ENCODE measurements at places on chromosomes 3 and 15.

DNA sequence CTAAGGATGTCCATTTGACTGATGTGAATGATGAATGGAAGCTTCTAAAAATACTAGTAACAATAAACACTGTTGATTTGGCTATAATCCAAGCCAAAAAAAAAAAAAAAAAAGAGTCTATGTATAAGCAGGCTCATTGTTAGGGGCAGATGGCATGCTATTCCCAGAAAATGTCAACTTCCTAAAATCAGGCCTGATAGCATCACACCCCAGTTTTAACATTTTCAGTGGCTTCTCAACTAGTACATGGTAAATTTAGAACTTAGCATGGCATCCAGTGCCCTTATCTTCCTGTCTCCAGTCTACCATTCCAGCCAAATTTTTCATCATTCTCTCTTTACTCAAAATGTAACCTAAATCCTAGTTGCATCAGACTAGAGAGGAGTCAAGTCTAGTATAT, 288.2 kb upstream of the ZNF385D start:
- DNase-seq: no peak

- no peak for DNase-seq
Measured at GRCh38 chr15:81265256-81265943, 58.5 kb downstream of the STARD5 start.

DNA sequence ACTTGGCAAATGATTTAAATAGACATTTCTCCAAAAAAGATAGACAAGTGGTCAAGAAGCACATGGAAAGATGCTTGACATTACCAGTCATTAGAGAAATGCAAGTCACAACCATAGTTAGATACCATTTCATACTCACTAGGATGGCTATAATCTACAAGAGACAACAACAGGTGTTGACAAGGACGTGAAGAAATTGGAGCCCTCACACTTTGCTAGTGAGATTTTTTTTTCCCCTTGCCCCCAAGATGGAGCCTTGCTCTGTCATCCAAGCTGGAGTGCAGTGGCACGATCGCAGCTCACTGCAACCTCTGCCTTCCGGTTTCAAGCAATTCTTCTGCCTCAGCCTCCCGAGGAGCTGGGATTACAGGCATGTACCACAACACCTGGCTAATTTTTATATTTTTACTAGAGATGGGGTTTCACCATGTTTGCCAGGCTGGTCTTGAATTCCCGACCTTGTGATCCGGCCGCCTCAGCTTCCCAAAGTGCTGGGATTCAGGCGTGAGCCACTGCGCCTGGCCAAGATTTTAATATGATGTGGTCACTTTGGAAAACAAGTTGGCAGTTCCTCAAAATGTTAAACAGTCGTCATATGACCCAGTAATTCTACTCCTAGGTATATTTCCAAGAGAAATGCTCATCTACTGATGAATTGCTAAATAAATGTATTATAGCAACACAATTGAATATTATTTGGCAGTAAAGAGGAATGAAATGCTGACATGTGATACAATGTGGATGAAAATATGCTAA, 103.3 kb downstream of the ATG7 start:
- DNase-seq: no peak

GRCh38 chr15:79091204-79091867, 756 bp upstream of the RASGRF1 start:
- peak; percentile 15 for DNase-seq

GRCh38 chr15:45948181-45948621, 313.4 kb downstream of the SQOR start:
- no peak for DNase-seq

DNA sequence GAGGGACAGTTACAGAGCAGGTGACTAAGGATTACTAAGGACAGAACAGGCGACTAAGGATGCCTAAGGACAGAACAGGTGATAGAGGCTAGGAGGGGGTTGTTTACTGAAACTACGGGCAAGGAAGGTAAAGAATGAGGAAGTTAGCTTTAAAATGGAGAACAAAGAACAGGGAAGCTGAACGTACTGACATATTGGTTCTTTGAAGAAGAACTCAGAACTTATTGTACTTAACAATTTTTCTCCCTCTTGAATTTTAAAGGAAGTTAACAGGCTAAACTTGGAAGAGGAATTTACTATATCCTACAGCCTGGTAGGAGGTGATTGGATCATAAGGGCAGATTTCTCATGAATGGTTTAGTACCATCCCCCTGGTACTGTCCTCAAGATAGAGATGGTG, 290.2 kb downstream of the SHQ1 start:
- no peak for DNase-seq

DNA sequence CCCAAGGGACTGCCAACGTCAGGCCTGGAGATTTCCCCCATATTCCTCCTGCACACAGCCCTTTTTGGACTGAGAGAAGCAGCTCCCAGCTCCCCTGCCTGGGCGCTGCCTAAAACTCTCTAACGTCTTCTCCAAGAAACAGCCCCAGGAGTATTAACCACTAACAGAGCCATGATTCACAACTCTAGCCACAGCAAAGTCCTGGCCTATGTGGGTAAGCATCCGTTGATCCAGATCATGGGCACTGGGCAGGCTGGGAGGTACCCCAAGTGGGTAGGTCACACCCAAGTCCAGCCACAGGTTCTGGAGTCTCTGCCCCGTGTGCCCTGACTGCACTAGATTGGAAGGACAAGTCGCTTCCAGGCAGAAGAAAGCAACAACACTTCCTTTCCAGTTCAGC, 31.9 kb downstream of the NBEAL2 start:
- no peak for DNase-seq

DNA sequence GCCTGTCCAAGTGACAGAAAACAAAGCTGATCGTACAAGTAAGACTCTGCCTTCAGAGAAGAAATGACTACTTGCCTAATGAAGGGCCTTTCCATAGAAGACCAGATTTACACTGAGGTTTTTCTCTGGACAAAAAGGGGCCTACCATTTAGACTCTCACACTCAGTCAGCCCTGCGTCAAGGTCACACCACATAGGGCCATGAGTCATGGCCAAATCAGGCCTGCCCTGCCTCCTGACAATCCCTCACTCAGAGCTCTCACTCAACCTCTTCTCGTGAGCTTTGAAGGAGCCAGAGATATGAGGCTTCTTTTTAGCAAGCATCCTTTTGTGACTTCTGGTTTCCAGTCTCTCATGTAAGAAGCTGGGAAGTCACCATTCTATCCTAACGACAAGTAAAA, 68.1 kb upstream of the NMNAT3 start:
- peak; percentile 13 for DNase-seq

- DNase-seq: peak; percentile 82
Measured at GRCh38 chr3:156681002-156681401, 6.6 kb downstream of the TIPARP start.

DNA sequence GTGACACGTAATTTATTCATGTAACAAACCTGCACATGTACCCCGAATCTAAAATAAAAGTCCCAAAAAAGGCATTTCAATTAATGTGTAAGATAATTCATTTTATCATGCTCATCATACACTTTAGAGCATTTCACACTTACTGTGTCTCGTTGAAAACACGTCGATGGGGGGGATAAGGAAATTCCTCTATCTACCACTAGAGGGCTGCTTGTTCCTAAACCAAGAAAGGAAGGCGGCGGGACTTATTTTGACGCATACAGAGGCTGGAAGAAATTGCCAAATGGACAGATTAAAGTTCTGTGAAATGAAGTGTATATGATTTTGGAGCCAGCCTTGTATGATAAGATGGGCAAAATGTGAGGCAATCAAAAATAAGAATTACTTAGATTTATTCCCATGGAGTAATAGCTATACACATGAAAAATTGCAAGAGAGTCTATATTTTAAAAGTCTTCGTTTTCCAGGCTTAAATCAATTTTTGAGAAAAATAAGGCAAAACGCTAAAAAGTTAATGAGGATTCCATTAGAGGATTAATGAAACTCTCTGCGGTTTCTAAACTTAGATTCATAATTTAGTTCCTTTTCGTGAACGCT, 346.8 kb downstream of the CNTN3 start:
- DNase-seq: peak; percentile 54

DNA sequence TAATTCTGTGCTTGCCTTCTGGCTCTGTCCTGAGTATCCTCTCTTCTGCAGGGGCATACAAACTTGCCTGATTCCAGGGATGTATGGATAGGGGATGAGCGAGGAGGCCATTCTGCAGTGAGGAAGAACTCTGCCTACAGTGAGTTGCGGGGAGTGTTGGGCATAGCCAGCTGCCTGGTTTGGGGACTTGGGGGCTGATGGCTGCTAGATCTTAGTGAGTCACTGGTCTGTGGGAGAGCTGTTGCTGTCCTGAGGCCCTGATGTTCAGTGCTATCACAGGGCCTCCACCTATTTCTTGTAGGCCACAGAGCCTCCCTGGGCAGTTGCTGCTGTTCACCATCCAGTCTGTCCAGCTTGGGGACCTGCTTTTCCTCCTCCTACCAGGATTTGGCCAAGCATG, 20.3 kb downstream of the CDAN1 start:
- DNase-seq: peak; percentile 14

DNA sequence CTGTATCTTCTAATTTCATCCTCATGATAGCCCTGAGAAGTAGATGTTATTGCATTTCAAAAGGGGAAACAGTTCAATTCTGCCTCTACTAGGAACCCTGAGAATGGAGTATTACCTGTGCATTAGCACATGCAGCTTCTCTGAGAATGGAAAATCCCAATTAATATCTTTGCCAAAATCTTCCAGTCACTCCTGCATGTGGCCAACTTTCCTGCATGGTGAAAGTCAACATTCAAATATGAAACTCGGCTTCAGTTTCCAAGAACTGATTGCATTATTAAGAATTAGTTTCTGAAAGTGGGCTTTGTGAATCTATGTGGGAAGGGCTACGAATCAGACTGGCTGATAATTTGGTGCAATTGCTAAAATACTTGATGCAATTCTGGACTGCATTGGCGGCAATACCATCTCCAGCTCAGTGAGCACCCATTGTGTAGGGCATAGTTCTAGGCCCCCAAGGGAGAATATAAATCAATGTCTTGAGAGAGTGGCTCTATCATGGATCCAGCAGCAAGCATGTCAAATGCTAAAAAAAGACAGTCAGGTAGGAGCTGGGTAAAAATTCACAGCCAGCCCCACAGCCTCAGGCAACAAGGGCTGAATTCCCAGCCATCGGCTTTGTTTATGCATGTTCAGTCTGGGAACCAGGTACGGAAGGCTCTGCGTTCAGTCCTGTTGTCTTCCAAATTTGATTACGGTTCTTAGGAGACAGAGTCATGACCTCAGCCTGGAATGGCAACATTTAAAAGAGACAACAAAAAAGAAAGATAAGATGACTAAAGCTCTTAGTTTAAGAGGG, 18.8 kb upstream of the BCL6 start:
- no peak for DNase-seq

DNA sequence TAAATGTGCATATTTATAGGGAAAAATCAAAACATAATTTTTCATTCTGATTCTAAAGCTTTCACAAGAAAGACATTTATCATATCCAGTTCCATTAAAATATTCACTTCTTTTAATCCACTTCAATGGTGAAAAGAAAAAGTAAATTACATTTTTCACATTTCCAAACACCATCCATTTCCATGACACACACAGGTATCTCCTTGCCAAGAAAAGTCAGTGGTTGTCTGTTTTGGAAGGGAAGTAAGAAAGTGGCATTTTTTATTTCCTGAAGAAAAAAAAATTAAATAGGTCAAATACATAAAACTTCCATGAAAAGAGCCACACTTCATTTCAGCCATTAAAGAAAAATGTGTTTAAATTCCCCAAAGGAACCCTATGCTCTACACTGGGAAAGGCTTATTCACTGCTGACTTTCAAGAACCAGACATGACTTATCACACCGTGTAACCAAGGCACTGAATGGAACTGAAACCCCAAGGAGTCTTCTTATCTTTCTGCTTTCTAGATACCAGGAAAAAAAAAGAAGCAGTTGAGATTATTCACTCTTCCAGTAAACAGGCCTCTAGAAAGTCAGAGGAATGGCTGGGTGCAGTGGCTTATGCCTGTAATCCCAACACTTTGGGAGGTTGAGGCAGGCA, 44.5 kb downstream of the OSBPL10 start:
- DNase-seq: no peak

GRCh38 chr3:38453913-38454177, 155 bp downstream of the ACVR2B start:
- DNase-seq: no peak

- peak; percentile 82 for DNase-seq
Measured at GRCh38 chr3:171108066-171108465, 81.5 kb upstream of the SLC2A2 start.

- DNase-seq: no peak
Measured at GRCh38 chr3:61141227-61141626, 110.0 kb downstream of the FHIT start.

- no peak for DNase-seq
Measured at GRCh38 chr3:126397610-126398422, 3.1 kb downstream of the CFAP100 start.

DNA sequence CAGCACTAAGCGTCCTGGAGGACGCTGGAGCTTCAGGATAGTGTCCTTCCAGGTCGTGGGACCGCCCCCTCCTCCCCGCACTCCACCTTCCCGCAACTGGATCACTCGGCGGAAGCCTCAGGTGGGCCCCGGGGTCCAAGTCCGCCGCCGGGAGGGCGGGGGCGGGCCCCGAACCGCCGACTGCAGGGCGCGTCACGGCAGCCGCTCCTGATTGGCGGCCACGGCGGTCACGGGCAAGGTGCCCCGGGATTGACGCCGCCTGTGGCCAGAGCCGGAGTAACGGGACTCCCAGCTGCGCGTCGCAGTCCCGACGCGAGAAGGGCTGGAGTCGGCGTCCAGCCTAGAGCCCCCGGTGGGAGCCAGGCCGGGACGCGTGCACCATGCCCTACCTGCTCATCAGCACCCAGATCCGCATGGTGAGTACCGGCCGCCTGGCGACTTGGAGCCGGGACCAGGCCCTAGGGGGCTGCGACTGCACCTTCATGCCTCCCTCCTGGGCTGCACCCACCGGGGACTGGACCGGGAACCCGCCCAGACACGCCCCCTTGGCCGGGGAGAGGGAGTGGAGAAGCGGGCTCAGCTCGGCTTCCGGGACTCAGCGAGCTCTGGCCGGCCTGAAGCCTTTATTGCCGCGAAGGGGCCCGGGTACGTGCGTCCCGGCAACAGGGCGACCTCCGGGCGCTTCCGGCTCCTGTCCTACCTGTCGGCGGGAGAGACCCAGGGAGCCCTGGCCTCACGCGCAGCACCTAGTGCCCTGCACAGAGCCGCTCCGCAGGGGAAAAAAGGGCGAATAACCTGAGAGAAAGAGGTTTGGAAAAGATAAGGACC, at the start of gene GCHFR:
Gene GCHFR, plus strand, starts transcription at position 268 of the 828 bp plus-strand sequence. Its CDS starts 113 bp downstream, at position 381.
- peak; percentile 69 for DNase-seq

GRCh38 chr3:126212620-126213378, 32.4 kb upstream of the ALDH1L1 start:
- peak; percentile 70 for DNase-seq

DNA sequence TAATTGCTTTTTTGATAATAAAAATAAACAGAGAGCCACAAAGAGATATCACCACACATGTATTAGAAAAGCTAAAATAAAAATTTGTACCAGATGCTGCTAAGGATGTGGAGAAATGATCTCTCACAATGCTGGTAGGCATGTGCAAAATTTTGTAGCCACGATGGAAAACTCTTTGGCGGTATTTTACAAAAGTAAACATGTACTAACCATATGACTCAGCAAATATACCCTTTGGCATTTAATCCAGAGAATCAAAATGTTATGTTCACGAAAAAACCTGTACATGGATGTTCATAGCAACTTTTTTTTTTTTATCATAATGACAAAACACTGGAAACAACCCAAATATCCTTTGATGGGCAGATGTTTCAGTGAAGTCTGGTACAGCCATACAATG, 261.2 kb downstream of the LPP start:
- DNase-seq: no peak

GRCh38 chr3:120741837-120742197, 499 bp downstream of the RABL3 start:
- DNase-seq: peak; percentile 54

- DNase-seq: no peak
Measured at GRCh38 chr3:84223512-84223911, 735.3 kb upstream of the CADM2 start.

GRCh38 chr15:91917686-91918360, 64.3 kb downstream of the SLCO3A1 start:
- DNase-seq: no peak
